ENCODE measurements at places on chromosomes 2 and 18.

GRCh38 chr2:236894791-236895190 lies 190.9 kb upstream of the COPS8 start:
- no peak for DNase-seq

GRCh38 chr18:10289251-10289650 lies 165.2 kb upstream of the APCDD1 start:
- DNase-seq = no peak

DNA sequence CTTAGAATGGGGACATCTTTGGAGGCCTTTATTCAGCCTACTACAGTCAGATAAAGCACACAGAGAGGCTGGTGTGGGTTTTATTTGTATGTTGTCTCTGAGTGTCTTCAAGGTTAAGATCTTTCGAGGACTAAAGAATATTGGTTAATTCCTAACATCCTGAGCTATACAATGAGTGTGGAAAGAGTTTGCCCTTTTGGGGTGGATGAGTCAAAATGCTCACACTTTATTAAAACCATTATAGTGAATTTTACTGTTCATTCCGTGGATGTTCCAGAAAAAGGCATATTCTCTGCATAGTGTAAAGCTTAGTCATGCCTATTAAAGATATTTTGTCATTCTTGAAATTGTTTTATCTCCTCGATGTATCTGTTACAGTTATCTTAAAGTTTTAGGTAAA lies 29.1 kb upstream of the SLC38A11 start:
- DNase-seq = no peak

DNA sequence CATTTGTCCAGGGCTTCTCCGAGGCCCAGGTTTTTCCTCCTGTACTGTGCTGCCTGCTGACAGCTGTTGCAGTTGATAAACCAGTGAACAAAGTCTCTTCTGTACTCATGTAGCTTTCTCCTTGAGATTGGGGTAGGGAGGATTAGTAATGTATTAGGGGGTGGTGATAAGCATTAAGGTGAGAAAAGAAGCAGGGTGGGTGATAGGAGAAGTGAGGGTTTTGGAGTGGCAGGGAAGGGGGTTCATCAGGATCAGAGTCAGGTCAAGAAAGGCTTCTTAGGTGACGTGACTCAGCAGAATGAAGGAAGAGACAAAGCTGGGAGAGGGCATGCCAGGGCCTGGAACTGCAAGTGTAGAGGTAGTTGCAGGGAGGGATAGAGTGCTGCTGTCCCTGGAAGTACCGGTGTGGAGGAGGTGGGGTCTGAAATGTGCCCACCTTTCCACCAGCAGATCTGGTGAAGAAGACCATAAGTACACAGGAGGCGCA lies 48.7 kb downstream of the PKP4 start:
- no peak for DNase-seq

DNA sequence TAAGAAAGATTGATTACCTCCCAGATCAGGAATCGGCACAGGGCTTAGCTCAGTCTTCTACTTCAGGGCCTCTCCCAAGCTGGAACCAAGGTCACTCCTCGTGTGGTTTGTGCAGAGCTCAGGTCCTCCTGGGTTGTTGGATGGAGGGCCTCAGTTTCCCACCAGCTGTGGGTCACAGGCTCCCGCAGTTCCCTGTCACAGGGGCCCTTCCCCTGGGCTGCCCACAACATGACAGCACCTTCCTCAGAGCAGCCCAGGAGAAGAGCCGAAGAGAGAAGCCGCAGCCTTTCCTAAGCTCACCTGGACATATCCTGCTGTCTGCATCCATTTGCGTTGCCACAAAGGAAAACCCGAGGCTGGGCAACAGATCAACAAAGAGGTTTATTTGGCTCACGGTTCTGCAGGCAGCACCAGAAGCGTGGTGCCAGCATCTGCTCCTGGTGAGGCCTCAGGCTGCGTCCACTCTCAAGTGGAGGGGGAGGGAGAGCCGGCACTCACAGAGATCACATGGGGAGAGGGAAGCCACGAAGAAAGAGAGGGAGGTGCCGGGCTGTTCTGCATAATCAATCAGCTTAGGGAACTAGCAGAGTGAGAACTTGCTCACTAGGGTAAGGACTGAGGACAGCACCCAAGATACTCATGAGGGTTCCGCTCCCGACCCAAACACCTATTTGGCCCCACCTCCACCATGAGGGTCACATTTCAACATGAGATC lies 13.0 kb upstream of the ALLC start:
- no peak for DNase-seq

DNA sequence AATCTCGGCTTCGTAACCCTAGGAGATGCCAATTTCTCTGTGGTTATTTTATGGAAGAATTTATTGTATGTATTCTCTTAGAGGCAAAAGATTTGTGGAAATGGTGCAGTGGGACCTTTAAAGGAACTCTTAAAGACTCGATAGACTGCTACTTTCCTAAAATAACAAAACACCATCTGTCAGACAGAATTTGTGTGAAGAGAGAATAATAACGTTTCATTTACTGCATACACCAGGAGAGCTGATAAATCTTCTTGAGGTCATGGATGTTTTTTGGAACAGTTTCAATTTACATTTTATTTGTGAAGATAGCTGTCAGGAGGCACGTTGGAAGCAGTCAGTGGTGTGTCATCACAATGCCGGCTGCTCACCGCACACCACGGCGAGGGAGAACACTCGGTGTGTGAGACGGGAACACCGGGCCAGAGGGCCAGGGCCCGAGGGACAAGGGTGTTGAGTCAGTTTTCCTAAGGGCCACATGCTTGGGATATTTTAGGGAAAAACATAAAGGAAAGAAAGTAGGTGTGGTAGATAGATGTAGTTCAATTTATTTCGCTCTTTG lies 1681.0 kb upstream of the DDX18 start:
- no peak for DNase-seq

DNA sequence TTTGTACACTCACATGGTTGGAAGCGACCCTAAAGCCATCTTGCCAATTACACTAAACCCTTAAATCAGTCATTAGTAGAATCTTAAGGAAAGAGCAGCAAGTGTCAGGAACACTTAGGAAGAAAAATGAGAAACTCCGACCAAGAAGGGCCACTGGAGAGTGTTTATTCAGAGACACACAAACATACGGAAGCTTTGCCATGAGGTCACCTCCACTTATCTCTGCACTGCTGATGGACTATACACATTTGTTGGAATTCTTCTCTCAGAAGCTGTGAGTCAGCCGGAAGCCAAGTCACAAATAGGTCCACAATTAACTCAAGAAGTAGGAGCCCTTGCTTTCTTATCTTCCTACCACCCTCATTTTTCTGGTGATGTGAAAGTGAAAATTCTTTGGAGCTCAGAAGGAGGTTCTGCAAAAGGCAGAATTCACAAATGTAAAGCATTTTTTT lies 21.6 kb downstream of the BMP10 start:
- DNase-seq = no peak

GRCh38 chr2:240846873-240847595 lies 21.6 kb upstream of the AGXT start:
- DNase-seq = no peak

DNA sequence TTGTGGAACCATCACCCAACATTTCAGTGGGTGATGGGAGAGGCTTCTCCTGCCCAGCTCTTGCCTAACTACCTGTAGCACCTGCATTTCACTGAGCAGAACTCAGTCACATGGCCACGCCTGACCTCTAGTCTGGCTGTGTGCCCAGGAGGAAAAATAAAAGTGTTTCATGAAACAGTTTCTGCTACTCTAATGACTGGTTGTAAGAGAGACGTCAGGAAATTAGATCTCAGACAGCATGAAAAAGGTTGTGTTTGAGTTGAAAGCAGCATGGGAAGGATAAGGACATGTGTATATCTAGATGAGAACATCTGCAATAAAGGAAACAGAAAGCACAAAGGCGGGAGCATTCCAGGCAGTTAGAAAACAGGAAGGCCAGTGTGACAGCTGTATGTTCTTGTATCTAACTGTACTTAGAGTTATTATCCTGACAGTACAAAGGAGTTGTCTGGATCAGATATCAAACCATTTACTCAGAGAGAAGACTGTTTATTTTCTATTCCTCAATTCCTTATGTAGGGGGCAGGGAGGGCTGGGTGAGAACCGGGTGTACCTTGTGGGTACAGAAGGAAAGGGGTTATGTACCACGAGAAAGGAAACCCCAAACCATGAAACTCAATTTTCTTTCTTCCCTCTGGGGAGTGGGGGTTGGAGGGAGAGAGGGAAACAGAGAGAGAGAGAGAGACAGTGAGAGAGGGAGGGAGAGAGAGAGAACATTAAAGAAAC lies 307.4 kb upstream of the VWC2L start:
- no peak for DNase-seq

GRCh38 chr2:18319987-18320386 lies 240.5 kb downstream of the RDH14 start:
- DNase-seq = no peak

GRCh38 chr2:72936660-72937355 lies 19.5 kb downstream of the EMX1 start:
- no peak for DNase-seq

DNA sequence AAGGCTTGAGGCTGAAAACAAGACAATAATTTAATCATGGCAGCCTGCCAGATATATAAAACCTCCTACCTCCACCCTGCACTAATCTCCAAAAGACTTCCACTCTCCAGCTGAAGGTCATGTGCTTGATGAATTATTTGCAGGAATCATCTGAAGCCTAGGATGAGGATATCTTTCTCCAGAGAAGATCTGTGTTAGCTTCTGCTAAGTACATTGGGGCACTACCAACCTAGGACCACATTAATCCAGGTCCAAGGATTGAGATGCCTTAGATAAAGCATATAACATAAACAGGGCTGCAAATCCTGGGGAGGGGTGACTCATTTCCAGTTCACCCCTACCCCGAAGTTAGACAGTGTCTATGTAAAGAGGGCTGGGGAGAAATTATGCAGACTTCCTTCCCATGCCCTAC lies 80.5 kb upstream of the FRZB start:
- no peak for DNase-seq

GRCh38 chr2:112666761-112667122 lies 21.0 kb downstream of the SLC20A1 start:
- DNase-seq = no peak

GRCh38 chr18:58552057-58552461 lies 76.8 kb downstream of the ALPK2 start:
- DNase-seq = no peak

DNA sequence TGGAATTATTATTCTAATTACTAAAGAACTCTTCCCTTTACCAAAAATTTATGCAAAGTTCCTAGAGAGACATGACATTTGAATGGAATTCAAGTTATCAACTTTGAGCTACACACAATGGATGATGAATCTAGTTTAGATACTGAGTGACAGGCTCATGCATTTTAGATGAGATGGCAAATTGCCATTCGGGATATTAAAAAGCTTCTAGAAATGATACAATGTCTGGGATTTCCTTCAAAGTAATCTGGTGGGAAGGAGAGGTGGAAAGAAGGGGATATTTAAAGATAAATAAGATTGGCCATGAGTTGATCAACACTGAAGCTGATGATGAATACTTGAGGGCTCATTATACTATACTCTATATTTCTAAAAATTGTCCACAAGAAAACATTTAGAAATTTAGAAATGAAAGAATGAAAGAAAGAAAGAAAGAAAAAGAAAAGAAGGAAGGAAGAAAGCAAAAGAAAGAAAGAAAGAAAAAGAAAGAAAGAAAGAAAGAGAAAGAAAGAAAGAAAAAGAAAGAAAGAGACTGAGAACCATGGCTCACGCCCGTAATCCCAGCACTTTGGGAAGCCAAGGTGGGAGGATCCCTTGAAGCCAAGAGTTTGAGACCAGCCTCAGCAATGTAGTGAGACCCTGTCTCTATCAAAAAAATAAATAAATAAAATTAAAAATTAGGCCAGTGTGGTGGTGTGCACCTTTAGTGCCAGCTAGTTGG lies 62.6 kb upstream of the NEDD4L start:
- DNase-seq = no peak

DNA sequence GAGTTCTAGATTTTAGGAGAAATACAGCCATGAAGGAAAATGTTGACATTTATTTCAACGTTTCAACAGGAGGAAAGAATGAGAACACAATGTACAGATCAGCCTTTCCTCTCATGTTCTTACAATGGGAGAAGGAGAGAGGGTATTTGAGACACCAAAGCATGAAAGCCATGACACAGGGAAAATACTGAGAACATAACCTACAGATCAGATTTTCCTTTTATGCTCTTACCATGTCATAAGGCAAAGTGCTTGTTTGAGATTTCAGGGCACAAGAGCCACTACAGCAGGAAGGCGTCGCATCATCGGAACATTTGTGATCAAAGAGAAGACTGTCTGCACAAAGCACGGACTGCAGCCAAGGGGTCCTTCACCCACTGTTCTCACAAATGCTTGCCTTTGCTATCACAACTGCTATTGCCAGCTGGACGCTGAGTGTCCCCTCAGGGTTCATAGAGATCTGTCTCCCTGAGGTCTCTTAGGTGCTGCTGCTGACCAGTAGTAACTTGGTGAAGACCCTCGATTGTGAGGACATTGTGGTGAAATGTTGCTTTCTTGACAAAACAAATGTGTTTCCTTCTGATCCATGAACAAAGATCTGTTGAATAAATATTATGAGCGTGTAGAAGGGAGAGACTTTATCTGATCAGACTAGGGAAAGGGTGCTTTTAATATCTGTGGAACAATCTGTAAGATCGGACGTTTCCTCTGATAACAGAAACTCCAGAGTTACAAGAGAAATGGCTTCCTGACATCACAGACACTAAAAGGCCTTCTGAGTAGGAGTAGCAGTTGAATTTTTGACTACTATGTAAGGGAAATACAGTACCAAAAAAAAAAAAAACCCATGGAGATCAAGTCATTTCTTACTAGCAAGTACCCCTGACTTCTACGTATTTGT lies 6.4 kb upstream of the IL1RL1 start:
- peak; percentile 29 for DNase-seq

GRCh38 chr2:159773426-159773825 lies 24.6 kb downstream of the CD302 start:
- DNase-seq = no peak

- no peak for DNase-seq
Measured at GRCh38 chr18:2967820-2968219, 45.1 kb downstream of the LPIN2 start.

DNA sequence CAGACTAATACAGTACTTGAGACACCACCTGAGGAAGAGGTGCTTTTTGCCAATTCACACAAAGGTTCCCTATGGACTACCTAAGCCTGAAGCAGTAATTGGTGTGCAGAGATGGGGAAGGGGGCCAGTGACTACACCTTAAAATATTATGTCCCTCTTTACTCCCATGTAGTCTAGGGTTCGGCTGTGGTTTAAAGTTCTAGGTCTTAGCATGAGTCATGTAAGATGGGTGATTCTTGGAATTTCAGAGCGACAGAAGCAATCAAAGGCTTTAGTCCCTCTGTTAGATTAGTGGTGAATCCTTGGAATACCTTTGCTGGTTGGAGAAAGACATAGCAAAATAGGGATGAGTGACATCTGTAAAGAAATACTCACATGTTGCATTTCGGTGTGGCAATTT lies 14.3 kb upstream of the CCDC85A start:
- no peak for DNase-seq

DNA sequence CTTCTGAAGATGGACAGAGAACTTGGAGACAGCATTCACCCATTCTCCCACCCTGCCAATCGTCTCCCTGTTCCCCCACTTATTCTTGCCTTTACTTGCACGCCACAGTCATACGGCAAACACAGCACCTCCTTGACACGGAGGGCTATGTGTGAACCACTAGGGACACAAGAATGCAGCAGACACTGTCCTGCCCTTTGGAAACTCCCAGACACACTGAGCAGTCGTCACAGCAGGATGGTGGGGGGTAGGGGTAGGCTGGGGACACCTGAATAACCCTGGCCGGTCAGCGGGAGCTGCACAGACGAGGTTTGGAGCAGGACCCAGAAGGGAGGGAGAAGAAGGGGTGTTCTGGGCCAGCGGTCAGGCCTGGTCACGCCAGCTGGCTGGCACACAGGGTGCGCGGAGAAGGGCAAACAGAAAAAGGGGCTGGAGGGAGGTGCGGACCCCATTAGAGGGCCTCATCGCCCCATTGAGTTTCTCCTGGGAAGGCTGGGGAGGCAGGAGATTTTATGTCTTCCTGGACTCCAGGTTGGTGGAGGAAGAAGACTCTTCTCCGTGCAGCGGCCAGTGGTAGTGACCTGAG lies 40.0 kb upstream of the FOSL2 start:
- DNase-seq = no peak

All from activated CD4-positive, alpha-beta T cell treated with anti-CD3 and anti-CD28 coated beads for 4 hours (primary cell).